ENCODE measurements at places on chromosomes 6 and 20. TPM values are rescaled to one million over a fixed set of nuclear protein-coding genes. Genes with fewer than 3 reads are reported as not detected.

MAS1 gene
- 0.03 TPM for polyA plus RNA-seq

- no peak for DNase-seq
Observed at GRCh38 chr6:111487661-111488060, 4.6 kb upstream of the REV3L start.

ENPP3 gene
- polyA plus RNA-seq = 0.55 TPM

- no peak for DNase-seq
Observed at GRCh38 chr6:22766979-22767378, 197.6 kb downstream of the HDGFL1 start.

GRCh38 chr6:139438775-139439174 is 64.3 kb upstream of the CITED2 start:
- DNase-seq = no peak

GRCh38 chr6:115001731-115002350 is 659.0 kb upstream of the HS3ST5 start:
- DNase-seq = no peak

RNF39 gene
- polyA plus RNA-seq = 0.64 TPM

DNA sequence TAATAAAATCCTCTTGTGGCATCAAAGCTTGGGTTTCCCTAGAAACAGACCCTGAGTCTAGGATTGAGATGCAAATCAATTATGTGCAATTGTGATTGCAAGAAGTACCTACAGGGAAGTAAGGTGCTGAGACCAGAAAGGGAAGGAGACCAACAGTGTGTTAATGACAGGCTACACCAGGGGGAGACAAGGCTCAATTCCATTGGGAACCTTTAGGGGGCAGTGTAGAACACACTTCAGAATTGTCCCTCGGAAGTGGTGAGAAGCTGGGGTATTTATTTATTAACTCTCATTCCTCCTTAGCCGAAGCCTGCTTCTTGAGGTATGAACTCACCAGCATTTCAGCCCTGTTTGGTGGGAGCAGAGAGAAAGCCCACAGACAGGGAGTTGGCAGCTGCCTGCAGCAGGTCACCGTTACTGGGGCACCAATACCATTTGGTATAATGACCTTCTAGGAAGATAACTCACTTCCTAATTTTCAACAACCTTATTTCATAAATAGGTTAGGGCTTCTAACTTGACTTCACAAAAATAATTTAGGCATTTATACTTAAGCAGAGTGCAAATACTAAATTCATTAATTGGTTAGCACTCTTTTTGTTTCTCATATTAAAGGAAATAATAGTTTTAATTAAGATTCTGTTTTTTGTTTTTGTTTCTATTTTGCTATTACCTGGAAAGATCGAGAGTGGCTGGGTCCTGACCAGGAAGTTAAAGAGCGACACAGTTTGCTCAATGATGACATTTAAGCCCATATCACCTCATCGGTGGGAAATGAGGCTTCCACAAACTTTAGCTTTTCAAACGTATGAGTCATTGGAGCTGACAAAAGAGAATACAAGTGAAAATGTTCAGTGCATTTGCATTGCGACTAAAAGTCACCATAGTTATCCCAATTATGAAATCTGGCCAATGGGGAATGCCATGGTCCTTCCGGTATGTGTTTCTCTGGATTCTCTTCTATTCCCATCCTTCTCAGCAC is 94.8 kb downstream of the BTBD3 start:
- DNase-seq = no peak

DNA sequence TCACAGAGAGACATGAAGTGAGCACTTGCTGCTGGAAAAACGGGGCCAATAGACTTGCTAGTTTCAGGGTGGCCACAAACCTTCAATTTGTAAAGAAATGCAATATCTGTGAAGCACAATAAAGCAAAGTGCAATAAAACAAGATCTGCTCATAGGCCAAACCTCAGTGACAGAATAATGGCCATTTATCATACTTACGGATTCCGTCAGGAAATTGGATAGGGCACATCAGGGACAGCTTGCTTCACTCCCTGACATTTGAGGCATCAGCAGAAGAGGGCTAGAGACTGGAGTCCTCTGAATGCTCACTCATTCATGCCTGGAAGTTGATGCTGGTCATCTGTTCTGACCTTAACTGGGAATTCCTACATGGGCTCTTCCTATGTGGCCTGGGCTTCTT is 165.5 kb upstream of the OPRM1 start:
- DNase-seq = no peak

DNA sequence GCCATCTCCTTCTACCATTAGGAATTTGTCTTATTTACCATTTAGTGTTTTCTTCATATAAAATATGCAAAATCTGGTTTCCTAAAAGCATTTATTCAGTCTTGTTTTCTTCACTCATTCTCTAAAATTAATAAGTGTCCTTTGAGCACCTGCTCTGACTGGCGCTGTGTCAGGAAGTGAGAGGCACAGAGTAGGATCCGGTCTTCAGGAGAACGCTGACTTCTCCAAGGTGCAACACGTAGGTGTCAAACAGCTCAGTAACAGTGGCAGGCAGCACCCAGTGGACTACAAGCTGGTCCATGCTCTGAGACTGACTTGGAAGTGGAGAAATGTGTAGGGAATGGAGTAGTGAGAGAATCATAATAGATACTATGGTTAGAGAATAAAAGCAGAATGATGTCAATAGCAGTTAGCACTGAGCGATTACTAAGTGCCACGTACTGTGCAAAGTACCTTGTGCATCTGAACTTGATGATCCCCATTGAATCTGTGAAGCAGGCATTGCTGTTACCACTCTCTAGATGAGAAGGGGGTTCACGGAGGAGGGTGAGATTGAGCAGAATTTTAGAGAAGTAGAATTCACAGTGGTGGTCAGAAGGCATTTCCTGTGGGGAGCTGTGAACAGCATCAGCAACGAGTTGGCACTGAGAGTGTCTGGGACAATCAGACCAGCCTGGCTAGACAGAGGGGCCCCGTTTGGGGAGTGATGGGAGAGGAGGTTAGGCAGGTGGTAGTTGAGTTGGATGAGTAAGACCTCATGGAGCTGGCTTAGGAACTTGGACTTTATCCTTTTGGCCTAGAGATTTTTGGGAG is 569.8 kb downstream of the QKI start:
- no peak for DNase-seq

DNA sequence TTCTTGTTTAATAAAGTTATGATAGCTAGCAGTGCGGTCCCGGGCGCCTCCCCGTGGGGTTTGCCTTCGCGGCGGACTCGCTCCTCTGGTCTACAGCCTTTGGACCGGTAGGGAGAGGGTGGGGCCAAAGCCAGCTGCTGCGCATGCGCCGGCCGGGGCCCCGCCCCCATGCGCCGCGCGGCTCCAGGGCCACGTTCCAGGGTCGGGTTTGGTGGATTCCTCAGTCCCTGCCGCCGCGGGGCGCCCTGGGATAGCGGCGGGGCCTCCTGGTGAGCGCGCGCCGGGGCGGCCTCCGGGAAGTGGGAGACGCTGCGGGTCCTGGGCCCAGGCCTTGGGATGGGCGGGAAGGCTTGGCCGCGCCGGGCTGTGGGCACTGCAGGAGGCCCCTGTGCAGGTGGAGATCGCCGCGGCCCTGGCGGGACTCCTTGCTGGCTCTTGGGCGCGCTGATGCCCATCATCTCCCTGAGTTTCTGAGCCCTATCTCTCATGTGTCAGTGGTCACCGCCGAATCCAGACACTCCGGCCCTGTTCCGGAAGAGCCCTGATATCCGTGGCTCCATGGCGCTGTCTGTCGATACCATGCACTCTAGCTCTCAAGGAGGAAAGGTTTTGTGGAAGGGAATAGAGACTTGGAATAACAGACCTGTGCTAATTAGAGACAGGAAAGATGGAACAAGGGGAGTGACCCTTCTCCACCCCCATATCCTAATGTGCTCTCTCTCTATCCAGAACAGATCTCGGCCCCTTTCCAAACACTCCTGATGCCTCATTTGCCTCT is at the start of gene VARS2:
Gene VARS2, plus strand, starts transcription at position 163 of the 778 bp plus-strand sequence. Its CDS starts 599 bp downstream, at position 762.
- peak; percentile 95 for DNase-seq

CAGE1 gene
- not detected for polyA plus RNA-seq

DNA sequence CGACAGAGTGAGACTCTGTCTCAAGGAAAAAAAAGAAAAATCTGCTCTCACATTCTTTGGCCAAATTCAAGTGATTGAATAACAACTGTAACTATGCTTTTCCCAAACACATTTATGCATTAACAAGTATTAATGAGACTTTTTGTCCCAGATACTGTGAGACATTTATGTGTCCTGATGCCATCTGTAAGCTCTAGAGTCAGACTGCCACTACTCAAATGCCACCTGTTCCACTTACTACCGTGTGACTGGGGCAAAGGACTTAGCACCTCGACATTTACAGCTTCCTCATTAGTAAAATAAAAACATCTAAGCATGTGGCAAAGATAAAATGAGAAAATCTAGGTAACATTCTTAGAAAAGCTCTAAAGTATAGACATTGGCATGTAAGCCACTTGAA is 178.1 kb upstream of the MARCKS start:
- no peak for DNase-seq

DNA sequence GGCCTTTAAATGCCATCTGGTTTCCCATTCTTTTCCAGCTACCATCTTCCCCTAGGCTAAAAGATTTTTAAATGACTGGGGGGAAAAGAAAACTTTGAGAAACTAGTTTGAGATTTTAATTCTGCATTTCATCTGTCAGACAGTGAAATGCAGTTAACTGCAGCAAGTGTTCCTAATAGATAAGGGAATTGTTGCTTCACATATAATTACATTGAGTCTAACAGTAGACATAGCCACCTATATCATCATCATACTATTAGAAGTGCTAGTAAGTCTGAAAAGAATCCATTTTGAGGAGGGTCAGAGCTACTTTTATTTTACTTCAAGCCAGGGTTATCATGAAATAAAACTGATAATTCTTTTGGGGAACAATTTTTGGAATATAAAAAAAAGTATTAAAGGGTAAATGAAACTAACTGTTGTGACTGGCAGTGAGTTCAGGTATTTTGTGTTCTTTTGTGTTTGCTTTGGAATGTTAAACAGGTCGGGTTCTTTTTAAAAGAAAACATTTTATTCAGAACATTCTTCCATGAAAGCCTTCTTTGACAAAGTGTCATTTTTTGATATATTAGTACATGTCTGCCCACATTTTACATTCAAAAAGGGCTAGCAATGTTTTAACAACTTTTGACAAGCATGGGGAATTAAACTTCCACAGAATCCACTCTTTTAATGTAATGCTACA is 170.1 kb downstream of the HS3ST5 start:
- DNase-seq = no peak

GRCh38 chr6:89117211-89118108 is at the start of gene SRSF12:
SRSF12 (minus strand) TSS chr6:89118071; CDS start chr6:89117887, 184 bp downstream.
- DNase-seq = peak; percentile 66

DNA sequence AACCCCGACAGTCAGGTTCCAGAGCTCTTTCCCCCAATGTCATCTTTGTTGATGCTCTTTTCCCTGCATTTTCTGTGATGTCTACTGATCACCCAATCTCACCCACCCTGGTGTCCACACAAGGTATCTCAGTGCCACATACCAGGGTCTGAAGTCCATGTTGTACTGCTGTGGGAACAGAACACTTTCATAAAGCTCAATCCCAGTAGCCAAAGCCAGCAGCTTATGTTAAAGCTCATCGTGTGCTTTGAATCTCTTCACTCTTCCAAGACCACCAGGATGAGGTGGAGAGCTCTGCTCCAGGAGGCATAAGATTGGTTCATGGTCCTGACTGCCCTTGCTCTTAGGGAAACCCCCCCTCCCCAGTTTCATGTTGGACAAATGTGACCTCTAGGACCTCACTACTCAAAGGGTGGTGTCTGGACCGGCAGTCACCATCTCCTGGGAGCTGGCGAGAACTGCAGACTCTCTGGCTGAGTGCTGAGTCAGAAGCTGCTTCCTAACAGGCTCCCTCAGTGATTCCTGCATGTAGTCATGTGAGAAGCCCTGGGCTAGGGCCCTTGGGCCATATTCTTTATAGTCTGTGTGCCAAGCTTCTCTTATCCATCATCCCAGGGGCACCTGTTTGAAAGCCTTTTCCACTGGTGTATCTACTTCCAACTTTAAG is 13.4 kb upstream of the CPNE5 start:
- DNase-seq = no peak

DNA sequence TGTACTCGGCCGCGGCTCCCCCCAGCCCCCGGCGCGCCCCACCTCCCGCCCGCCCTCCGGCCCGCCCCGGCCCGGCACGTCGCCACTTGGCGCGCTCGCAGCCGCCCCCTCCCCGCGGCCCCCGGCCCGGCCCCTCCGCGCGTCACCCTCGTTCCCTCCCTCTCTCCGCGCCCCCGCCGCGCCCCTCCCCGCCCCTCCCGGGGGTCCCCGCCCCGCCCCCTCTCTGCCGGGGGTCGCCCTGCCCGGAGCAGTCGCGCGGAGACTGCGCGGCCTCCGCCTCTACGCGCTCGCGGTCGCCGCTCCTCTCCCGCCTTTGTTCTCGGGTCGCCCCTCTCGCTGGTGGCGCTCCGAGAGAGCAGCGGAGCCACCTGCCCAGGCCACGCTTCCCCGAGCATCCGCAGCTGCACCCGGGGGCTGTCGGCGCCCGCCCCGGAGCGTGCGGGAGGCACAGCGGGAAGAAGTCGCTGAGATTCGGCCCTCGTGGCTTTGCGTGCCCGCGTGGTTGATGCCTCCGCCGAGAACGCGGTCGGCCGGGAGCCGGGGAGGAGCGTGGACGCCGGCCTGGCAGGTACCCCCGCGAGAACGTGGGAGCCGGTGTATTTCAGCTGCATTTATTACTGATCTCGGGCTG is at the start of gene PHF10:
Gene PHF10, minus strand, starts transcription at position 7 of the 631 bp plus-strand sequence. CDS start 569 bp downstream, outside the sequence.
- peak; percentile 75 for DNase-seq
